ENCODE measurements at places on chromosomes 2 and 18. TPM values are rescaled to one million over a fixed set of nuclear protein-coding genes. Genes with fewer than 3 reads are reported as not detected.

Gene RNF138
- polyA plus RNA-seq: 92.9 TPM

Gene REG3G
- not detected for polyA plus RNA-seq

Gene ACADL
- polyA plus RNA-seq: not detected

Gene GDF7
- polyA plus RNA-seq: 0.18 TPM

Gene NFU1
- 77.5 TPM for polyA plus RNA-seq

Gene FAM168B
- polyA plus RNA-seq: 45.5 TPM

Gene REEP1
- polyA plus RNA-seq: not detected

Gene DYSF
- polyA plus RNA-seq: not detected

Gene VSNL1
- polyA plus RNA-seq: not detected

Gene ANTXR1
- not detected for polyA plus RNA-seq

Gene SIX2
- polyA plus RNA-seq: not detected

Gene C2orf72
- polyA plus RNA-seq: not detected

Gene TDRD15
- polyA plus RNA-seq: not detected

Gene SLC4A3
- not detected for polyA plus RNA-seq

Gene MRO
- polyA plus RNA-seq: not detected

Gene FBLN7
- 36.9 TPM for polyA plus RNA-seq

Gene SLC8A1
- polyA plus RNA-seq: 0.43 TPM

Gene CTNNA2
- polyA plus RNA-seq: not detected

Measured in CD4-positive, CD25-positive, alpha-beta regulatory T cell (primary cell).